CD4-positive, alpha-beta T cell (primary cell): ENCODE measurements at places on chromosomes 7 and 10.

GRCh38 chr7:2823130-2823529 is 21.0 kb downstream of the GNA12 start:
- no peak for DNase-seq
- H3K27ac ChIP-seq = no peak overlapping the region
- peaks cover 2% of the 10 kb centered on the region for H3K36me3 ChIP-seq
- H3K27me3 ChIP-seq = no peaks in the 10 kb centered on the region
- peaks cover 3% of the 10 kb centered on the region for H3K4me1 ChIP-seq
- H3K4me3 ChIP-seq = no peak overlapping the region

GRCh38 chr10:63374991-63375390 is 90.8 kb downstream of the JMJD1C start:
- peaks cover under 1% of the 10 kb centered on the region for H3K36me3 ChIP-seq
- DNase-seq = no peak
- H3K4me3 ChIP-seq = no peak overlapping the region
- no peaks in the 10 kb centered on the region for H3K4me1 ChIP-seq

DNA sequence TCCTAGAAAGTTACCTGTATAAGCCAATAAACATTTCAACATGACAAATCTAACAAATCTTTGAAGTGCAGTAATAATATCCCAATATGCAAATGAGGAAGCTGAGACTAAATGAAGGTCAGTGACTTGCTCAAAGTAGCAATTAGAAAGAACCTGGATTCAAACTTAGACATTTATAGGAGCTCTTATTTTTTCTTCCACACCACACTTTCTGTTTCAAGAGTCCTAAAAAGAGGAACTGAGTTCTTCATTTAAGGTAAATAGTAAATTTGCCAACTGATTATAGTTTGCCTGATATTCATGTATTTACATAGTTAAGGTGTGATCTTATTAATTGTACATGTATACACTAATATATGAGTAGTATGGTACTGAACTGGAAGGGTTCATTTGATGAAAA is 44.0 kb downstream of the KLHDC10 start:
- H3K4me3 ChIP-seq = no peak overlapping the region
- H3K27ac ChIP-seq = no peak overlapping the region
- no peaks in the 10 kb centered on the region for H3K27me3 ChIP-seq
- H3K4me1 ChIP-seq = no peaks in the 10 kb centered on the region

- H3K36me3 ChIP-seq = no peaks in the 10 kb centered on the region
- no peaks in the 10 kb centered on the region for H3K4me1 ChIP-seq
- no peak overlapping the region for H3K27ac ChIP-seq
- no peak overlapping the region for H3K4me3 ChIP-seq
- no peaks in the 10 kb centered on the region for H3K27me3 ChIP-seq
Observed at GRCh38 chr7:7909376-7909775, 59.2 kb upstream of the GLCCI1 start.

DNA sequence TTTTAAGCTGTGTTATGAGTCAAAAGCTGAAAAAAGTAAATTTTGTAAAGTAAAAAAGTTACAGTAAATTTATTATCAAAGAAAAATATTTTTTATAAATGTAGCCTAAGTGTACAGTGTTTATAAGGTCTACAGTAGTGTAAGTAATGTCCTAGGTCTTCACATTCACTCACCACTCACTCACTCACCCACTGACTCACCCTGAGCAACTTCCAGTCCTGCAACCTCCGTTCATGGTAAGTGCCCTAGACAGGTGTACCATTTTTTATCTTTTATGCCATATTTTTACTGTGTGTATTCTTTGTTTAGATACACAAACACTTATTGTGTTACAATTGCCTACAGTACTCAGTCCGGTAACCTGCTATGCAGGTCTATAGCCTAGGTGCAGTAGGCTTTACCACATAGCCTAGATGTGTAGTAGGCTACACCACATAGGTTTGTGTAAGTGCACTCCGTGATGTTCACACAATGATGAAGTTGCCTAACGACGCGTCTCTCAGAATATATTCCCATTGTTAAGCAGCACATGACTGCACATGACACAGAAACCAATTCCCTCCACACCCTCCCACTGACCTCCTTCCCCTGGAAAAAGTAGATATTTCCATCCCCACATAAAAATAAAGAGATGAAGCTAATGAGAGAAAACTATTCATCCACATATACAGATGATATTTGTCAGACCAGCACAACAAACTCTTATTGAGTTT is 44.8 kb upstream of the FGL2 start:
- no peak overlapping the region for H3K27ac ChIP-seq
- DNase-seq = no peak
- no peak overlapping the region for H3K4me3 ChIP-seq

DNA sequence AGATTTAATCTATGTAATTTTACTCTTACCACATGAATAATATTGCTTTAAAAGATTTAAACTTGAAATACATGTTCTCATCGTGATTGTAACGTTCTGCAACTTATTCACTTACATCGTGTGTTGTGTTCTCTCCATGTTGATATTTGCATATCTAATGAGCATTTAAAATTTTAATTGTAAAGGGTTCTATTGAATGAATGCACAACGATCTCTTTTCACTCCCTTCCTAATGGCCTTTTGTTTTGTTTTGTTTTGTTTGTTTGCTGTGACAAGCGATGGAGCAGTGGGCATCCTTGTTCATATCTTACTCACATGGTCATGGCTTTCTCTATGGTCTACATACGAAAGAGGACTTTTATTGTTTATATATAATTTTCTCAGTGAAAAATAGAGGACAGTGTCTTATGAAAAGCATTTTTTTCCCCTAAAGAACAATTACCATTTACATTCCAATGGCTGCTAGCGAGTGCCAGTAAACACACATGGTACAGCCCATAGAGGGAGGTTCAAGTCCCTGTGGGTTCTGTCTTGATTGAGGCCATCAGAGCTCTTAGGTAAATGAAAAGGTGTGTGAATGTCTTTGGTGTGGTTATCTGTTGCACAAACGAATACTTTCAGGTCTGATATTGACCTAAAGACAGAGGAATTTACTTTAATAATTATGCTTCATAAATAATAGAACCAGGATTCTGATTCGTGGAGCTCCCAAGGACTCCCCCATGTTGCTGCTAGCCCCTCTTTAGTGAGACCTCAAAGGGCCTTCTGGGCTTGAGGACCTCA is 32.4 kb downstream of the BTBD16 start:
- H3K4me1 ChIP-seq = peaks cover 22% of the 10 kb centered on the region
- H3K27me3 ChIP-seq = peaks cover 2% of the 10 kb centered on the region

- H3K4me3 ChIP-seq = no peak overlapping the region
- H3K36me3 ChIP-seq = no peaks in the 10 kb centered on the region
- no peaks in the 10 kb centered on the region for H3K27me3 ChIP-seq
- no peaks in the 10 kb centered on the region for H3K4me1 ChIP-seq
- no peak for DNase-seq
Observed at GRCh38 chr10:61285749-61286148, 167.4 kb downstream of the TMEM26 start.

DNA sequence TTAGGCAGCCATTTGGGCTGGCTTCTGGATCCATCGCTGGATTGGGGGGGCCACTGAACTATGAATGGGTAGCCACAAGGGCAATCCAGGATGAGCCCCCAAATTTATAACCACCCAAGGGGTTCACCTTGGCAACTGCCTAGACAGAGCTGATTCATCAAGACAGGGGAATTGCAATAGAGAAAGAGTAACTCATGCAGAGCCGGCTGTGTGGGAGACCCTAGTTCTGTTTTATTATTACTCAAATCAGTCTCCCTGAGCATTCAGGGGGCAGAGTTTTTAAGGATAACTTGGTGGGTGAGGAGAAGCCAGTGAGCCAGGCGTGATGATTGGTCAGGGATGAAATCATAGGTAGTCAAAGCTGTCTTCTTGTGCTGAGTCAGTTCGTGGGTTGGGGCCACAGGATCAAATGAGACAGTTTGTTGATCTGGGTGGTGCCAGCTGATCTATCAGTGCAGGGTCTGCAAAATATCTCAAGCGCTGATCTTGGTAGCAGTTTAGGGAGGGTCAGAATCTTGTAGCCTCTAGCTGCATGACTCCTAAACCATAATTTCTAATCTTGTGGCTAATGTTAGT is 57.9 kb downstream of the DNAJB9 start:
- H3K4me3 ChIP-seq = no peak overlapping the region
- H3K27ac ChIP-seq = no peak overlapping the region
- no peak for DNase-seq
- H3K27me3 ChIP-seq = peaks cover 6% of the 10 kb centered on the region
- no peaks in the 10 kb centered on the region for H3K4me1 ChIP-seq
- no peaks in the 10 kb centered on the region for H3K36me3 ChIP-seq

DNA sequence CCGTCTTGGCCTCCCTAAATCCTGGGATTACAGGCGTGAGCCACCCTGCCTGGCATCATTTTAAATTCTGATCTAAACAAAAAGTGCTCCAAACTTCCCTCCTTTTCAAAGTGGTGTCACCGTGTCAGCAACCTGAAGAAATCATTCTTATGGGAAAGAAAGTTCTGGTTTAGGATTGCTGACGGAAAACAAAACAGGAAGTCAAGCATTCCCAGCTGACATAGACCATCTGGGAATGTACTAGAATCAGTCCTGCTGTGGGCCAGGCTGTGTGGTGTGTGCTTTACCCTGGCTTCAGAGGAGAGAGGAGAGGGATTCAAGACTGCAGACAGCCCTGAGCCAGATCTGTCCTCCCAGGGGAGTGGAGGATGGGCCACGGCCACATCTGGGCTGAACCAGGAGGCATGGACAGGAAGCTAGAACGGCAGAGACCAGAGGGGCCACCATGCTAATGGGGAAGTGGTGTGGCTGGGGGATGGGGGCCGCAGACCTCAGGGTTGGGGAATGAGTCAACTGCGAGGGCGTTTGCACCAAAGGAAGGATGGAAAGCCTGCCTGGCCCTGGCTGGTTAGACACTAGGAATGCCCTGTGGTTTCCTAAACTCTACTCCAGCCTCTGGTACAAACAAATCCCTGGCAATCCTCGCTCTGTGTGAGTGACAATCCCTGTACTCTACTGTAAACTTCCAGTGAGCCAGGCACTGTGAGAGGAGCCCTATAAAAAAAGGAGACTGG is 16.7 kb upstream of the CLIP2 start:
- DNase-seq = peak; percentile 59
- no peak overlapping the region for H3K4me3 ChIP-seq
- no peaks in the 10 kb centered on the region for H3K27me3 ChIP-seq
- H3K27ac ChIP-seq = no peak overlapping the region

- no peaks in the 10 kb centered on the region for H3K4me1 ChIP-seq
- H3K4me3 ChIP-seq = no peak overlapping the region
- no peak overlapping the region for H3K27ac ChIP-seq
- no peak for DNase-seq
Observed at GRCh38 chr10:8278099-8278498, 223.6 kb downstream of the GATA3 start.

DNA sequence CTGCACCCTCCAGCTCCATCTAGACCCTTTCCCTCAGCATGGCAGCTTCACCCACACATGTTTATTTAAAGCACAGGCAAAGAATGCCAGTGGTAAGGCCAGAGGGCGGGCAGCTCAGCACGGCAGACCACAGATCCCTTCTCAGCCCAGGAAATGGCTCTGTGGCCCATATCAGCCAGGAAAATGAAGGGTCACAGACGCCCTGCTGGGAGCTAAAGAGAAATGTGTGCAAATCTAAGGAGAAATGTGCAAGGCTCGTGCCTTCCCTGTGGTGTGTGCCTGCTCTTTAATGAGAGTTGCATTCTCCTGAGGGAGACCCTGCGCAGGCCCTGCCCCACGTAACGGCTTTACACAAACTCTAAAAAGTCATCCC is 23.0 kb downstream of the PTPRN2 start:
- peaks cover 8% of the 10 kb centered on the region for H3K27me3 ChIP-seq
- no peak for DNase-seq
- H3K36me3 ChIP-seq = no peaks in the 10 kb centered on the region
- H3K4me1 ChIP-seq = no peaks in the 10 kb centered on the region
- no peak overlapping the region for H3K4me3 ChIP-seq

DNA sequence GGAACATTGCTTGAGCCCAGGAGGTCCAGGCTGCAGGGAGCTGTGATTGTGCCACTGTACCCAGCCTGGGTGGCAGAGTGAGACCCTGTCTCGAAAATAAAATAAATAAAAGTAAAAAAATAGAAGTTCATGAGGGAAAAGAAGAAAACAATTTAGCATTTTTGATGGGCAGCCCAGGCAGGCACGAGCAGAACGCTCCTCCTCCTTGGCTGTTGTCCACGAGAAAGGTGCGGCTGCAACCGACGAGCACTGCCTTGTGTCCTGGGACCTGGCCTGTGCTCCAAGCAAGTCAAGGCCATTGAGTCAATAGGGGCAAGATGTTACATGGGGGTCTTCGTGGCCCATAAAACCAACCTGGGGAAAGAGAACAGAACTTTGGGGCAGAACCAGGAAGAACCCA is 25.6 kb downstream of the EBF3 start:
- H3K4me3 ChIP-seq = no peak overlapping the region
- H3K27me3 ChIP-seq = no peaks in the 10 kb centered on the region
- no peaks in the 10 kb centered on the region for H3K36me3 ChIP-seq
- no peaks in the 10 kb centered on the region for H3K4me1 ChIP-seq
- no peak for DNase-seq

GRCh38 chr10:111984057-111984456 is 199.5 kb downstream of the GPAM start:
- H3K27ac ChIP-seq = no peak overlapping the region
- no peaks in the 10 kb centered on the region for H3K27me3 ChIP-seq
- H3K4me1 ChIP-seq = no peaks in the 10 kb centered on the region
- DNase-seq = no peak

DNA sequence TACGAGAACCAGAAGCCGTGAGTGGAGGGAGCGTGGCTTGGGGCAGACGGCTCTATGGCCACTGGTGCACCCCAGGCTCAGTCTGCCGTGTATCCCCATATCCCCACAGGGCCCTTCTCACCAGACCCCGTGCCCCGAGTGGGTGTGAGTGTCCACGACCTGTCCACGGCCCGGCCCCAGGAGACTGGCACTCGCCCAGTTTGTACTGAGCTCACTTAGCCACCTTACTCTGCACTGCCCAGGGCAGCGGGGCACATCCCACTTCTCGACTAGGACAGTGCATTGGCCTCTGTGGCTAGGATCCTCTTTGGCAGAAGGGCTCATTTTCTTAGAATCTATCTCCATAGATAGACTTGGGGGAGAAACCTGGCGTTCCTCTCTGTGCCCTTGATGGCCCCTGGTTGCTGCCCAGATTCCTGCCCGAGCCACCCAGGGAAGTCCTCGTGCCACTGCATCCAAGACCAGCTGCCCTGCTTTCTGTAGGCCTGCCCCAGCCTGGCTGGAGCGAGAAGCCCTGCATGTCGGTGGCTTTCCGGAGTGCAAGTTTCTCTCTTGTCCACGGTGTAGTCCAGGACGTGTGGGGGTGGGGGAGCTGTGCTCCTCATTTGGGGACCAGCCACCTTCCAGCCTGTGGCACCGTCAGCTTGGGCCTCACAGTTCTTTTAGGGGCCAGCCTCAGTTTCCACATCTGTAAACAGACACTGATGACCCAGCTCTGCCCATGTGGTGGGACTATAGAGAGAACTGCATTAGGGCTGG is 11.9 kb downstream of the TMEM120A start:
- no peaks in the 10 kb centered on the region for H3K27me3 ChIP-seq
- no peaks in the 10 kb centered on the region for H3K4me1 ChIP-seq
- H3K27ac ChIP-seq = no peak overlapping the region

GRCh38 chr7:3520206-3520605 is 219.2 kb downstream of the SDK1 start:
- H3K36me3 ChIP-seq = no peaks in the 10 kb centered on the region
- no peak overlapping the region for H3K4me3 ChIP-seq
- DNase-seq = no peak
- no peaks in the 10 kb centered on the region for H3K4me1 ChIP-seq
- H3K27ac ChIP-seq = no peak overlapping the region

- DNase-seq = no peak
- H3K4me3 ChIP-seq = no peak overlapping the region
- no peak overlapping the region for H3K27ac ChIP-seq
- H3K27me3 ChIP-seq = no peaks in the 10 kb centered on the region
Observed at GRCh38 chr10:103740611-103741010, 114.8 kb downstream of the SH3PXD2A start.

- no peaks in the 10 kb centered on the region for H3K4me1 ChIP-seq
- no peak overlapping the region for H3K4me3 ChIP-seq
- no peak overlapping the region for H3K27ac ChIP-seq
- peaks cover 3% of the 10 kb centered on the region for H3K27me3 ChIP-seq
Observed at GRCh38 chr7:134527979-134528371, 608 bp downstream of the AKR1B10 start.
